ENCODE measurements at places on chromosomes 2 and 18. TPM values are rescaled to one million over a fixed set of nuclear protein-coding genes. Genes with fewer than 3 reads are reported as not detected.

The MROH2A gene
- not detected for polyA plus RNA-seq

The RUFY4 gene
- not detected for polyA plus RNA-seq

The IKZF2 gene
- 1.3 TPM for polyA plus RNA-seq

The LRP2 gene
- 8.2 TPM for polyA plus RNA-seq

The ZNF521 gene
- 2.1 TPM for polyA plus RNA-seq

The CCDC93 gene
- 6.4 TPM for polyA plus RNA-seq

The RAB12 gene
- polyA plus RNA-seq, result 15.1 TPM

The KCNF1 gene
- polyA plus RNA-seq, result 18.1 TPM

The CHN1 gene
- polyA plus RNA-seq, result 195 TPM

The ASIC4 gene
- polyA plus RNA-seq, result 1.2 TPM

The CREB1 gene
- polyA plus RNA-seq, result 16.0 TPM

The TNFAIP6 gene
- 0.85 TPM for polyA plus RNA-seq

The CAPG gene
- polyA plus RNA-seq, result 92.2 TPM

The CHAC2 gene
- polyA plus RNA-seq, result 1.4 TPM

The WNT10A gene
- polyA plus RNA-seq, result 0.58 TPM

The ABCG5 gene
- not detected for polyA plus RNA-seq

The SERPINB3 gene
- polyA plus RNA-seq, result not detected

The ERICH2 gene
- 1.1 TPM for polyA plus RNA-seq

The LRRTM1 gene
- 2.6 TPM for polyA plus RNA-seq

The CABLES1 gene
- polyA plus RNA-seq, result 21.5 TPM

The MDH1B gene
- polyA plus RNA-seq, result 3.3 TPM

The CAVIN2 gene
- polyA plus RNA-seq, result 7.8 TPM

The NABP1 gene
- polyA plus RNA-seq, result 0.51 TPM

The SGPP2 gene
- polyA plus RNA-seq, result 17.2 TPM

The TNS1 gene
- 23.1 TPM for polyA plus RNA-seq

The SH3RF3 gene
- polyA plus RNA-seq, result 2.3 TPM

The ARHGAP25 gene
- polyA plus RNA-seq, result 4.9 TPM

The SIX3 gene
- polyA plus RNA-seq, result 30.9 TPM

The UNC80 gene
- 2.5 TPM for polyA plus RNA-seq

The CTLA4 gene
- polyA plus RNA-seq, result not detected

The NEURL3 gene
- not detected for polyA plus RNA-seq

The HOXD13 gene
- polyA plus RNA-seq, result 9.8 TPM

The SPHKAP gene
- polyA plus RNA-seq, result 9.9 TPM

The POTEF gene
- not detected for polyA plus RNA-seq

The KIF5C gene
- 93.6 TPM for polyA plus RNA-seq

The ZSWIM2 gene
- not detected for polyA plus RNA-seq

The COL6A3 gene
- polyA plus RNA-seq, result 4.8 TPM

The MYL12A gene
- polyA plus RNA-seq, result 89.2 TPM

The RAB27B gene
- 0.17 TPM for polyA plus RNA-seq

The ADD2 gene
- 67.0 TPM for polyA plus RNA-seq

The GNAL gene
- 2.7 TPM for polyA plus RNA-seq

The BUB1 gene
- polyA plus RNA-seq, result 22.4 TPM

The TRIM54 gene
- 0.25 TPM for polyA plus RNA-seq
